Stimulated activated CD4-positive, alpha-beta T cell treated with anti-CD3 and anti-CD28 coated beads, TNF-alpha, amount 100 ng/mL, for 48 hours (primary cell): ENCODE measurements at places on chromosomes 3 and 15.
A peak's percentile ranks its signal among the peaks of the same experiment; 100 is the strongest.

- DNase-seq, result no peak
Measured at GRCh38 chr3:64221571-64222257, 3.6 kb downstream of the PRICKLE2 start.

DNA sequence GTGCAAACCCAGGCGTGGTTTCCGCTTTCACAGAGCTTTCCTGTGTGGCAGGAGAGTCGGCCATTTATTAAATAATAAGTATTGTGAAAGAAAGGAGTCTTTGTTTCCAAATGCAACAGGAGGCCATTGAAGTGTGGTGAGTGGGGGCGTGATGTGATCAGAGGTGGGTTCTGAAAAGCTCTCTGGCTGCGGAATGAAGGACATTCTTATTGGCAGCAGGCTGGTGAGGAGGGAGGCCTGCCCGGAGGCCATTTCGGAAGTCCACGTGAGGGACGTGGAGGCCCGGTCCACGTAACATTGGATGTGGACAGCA is 11.1 kb downstream of the ARNT2 start:
- no peak for DNase-seq

DNA sequence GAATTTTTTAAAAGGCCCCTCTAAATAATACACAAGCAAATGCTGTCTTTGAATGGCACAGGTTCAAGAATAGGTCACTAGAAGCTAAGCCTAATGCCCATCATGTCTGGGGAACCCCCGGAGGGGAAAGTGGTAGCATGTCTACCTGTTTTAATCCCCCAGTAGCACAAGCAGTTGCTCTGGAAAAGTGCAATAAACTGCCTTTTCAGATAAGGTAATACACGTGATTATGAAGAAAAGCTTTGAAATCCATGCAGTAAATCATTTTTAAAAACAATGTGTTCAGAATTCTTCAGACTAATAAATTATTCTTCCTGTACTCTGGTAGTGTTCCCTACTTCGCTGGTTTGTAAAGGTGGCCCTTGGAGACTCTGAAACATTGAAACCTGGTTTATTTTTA is 922.2 kb downstream of the ROBO1 start:
- DNase-seq, result no peak

DNA sequence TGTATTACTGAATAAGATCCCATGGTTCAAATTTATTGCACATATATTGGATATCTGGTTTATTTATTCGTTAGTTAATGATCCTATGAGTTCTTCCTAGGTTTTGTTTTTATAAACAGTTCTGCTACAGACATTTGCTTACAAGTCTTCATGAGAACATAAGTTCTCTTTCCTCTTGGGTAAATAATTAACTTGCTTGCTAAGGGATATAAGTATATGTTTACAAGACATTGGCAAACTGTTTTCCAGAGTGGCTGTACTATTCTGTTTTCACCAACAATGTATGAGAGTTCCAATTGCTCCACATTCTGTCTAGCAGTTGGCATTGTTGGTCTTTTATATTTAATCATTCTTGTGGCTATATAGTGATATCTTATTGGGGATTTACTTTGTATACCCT is 341.8 kb upstream of the GBE1 start:
- no peak for DNase-seq

DNA sequence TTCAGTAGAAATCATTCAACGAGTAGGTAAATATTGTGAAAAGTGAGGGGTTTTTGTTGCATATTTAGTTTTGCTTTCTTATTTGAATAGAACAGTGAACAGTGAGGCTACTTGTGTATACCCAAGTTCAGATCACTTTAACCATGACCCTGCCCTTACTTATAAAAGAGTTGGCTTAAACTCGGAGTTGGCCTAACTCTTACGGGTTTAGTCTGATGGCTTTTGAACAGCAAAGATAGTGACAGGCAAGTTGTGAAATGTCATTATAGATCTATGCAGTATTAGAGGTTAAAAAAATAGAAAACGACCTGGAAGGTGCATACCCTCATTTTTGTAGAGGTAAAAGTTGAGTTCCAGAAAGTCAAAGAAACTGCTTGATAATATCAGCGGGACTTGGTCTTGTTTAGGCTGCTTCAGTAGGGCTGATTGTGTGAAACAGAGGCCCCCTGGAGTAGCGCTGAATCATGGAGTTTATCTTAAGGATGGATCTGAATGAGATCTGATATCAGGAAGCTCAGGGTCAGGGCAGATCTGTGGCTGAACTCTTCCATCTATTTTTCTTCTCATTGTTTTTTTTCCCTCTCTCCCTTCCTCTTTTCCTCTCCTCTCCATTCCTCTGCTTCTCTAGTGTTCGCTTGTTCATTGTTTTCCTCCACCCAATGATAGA is 359.8 kb downstream of the LPP start:
- no peak for DNase-seq

- no peak for DNase-seq
Measured at GRCh38 chr3:79414806-79415205, 353.0 kb downstream of the ROBO1 start.

GRCh38 chr3:23129817-23130216 is 73.3 kb upstream of the UBE2E2 start:
- no peak for DNase-seq

DNA sequence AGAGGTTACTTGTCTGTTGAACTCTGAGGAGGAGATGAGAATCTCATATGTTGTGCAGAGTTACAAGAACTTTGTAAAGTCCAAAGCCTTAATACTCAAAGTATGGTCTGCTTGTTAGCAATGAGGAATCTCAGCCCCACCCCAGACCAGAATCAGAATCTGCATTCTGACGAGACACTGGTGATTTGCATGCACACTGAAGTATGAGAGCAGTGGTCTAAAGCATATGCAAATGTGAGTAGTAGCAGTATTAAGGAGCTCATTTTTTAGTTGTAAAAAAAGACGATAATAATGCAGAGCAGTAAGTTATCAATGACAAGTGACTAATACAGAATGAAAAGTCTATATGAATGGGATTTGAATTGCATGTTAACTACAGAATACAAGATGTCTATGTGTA is 327.7 kb downstream of the RYR3 start:
- DNase-seq, result no peak

- DNase-seq, result no peak
Measured at GRCh38 chr15:74680456-74680855, 15.4 kb downstream of the EDC3 start.

DNA sequence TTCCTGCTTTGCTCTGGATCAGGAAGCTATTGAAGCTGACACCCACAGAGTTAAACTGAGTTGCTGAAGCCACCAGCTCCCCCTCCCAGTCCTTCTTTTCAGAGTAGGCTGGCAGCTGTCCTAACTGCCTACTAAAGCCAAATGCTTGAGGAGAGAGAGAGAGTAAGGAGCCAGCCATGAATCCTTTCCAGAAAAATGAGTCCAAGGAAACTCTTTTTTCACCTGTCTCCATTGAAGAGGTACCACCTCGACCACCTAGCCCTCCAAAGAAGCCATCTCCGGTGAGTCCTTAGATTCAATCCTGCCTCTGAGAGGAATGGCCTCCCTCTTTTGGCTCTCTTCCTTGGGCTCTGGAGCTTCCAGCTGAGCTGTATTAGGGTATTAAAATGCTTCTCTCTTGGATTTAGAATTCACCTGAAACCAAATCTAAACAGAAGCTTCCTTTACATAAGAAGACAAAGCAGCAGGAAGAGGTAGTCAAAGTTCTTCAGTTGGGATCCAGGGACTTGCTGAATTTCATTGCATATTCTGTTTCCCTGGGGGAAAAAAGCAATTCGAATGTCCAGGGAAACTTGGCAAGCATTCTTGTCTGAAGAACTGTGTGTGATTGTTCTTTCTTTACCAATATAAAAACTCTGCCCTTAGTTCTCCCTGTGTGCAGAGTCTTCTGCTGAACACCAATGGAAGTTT is at the start of gene SLC15A2:
TSS of gene SLC15A2 (plus strand) at position 101 of the 690 bp plus-strand sequence. CDS start at position 177, 76 bp downstream.
- DNase-seq, result no peak

- peak; percentile 15 for DNase-seq
Measured at GRCh38 chr15:73273181-73274002, 95.4 kb downstream of the HCN4 start.

DNA sequence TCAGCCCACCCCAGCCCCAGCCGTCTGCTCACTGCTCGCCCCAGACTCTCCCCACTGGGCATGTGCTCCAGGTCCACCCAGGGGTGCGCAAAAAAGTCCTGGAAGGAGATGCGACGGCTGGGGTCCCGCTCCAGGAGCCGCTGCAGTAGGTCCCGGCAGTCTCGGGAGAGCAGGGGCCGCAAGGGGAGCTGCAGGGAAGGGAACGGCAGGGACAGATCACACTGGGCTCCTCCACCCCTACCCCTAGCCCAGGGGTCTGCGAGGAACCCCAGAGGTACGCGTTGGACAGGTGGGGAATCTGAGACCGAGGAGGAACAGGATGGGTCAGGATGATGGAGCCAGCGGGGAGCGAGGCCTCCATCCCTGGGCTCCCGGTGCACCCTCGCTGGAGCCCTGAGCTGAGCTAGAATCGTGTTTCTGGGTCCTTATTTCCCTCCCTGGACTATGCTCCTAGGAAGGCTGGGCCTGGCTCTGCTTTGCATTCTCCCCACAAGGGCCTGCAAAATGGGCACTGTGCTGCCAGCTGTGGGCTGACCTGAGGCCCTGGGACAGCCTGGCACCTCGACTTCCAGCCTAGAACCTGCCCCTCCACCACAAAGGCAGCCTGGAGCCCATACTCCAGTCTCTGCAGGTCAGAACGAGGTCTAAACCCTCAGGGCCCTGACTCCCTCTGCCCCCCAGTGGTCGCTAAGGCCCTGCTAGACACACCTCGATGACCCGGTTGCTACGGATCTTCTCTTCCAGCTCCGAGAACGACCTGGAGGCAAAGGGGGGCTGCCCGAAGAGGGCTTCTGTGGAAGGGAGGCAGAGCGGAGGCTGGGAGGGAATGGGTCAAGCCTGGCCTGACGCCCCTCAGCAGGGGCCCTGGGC is 3.2 kb downstream of the ULK3 start:
- DNase-seq, result no peak

DNA sequence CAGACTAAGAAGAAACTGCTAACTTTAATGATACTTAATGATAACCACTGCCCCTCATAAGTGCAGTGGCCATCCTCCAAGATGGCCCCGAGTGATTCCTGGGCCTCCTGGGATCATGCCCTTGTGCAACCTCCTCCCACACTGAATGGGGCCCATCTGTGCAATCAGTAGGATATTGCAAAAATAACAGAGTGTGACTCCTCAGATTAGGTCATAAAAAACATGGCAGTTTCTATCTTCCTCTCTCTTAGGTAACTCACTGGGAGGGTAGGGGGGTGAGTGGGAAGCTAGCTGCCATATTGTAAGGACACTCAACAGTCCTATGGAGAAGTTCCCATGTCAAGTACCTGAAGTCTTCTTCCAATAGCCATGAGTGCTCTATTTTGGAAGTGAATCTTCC is 173.0 kb downstream of the SHQ1 start:
- no peak for DNase-seq

- DNase-seq, result no peak
Measured at GRCh38 chr3:117734496-117734895, 1024.9 kb downstream of the TUSC7 start.

- DNase-seq, result no peak
Measured at GRCh38 chr15:65869954-65870871, 922 bp downstream of the RAB11A start.

- DNase-seq, result no peak
Measured at GRCh38 chr3:170997961-170998913, 28.3 kb downstream of the SLC2A2 start.

GRCh38 chr3:114455432-114455831 is 161.6 kb downstream of the TIGIT start:
- no peak for DNase-seq

DNA sequence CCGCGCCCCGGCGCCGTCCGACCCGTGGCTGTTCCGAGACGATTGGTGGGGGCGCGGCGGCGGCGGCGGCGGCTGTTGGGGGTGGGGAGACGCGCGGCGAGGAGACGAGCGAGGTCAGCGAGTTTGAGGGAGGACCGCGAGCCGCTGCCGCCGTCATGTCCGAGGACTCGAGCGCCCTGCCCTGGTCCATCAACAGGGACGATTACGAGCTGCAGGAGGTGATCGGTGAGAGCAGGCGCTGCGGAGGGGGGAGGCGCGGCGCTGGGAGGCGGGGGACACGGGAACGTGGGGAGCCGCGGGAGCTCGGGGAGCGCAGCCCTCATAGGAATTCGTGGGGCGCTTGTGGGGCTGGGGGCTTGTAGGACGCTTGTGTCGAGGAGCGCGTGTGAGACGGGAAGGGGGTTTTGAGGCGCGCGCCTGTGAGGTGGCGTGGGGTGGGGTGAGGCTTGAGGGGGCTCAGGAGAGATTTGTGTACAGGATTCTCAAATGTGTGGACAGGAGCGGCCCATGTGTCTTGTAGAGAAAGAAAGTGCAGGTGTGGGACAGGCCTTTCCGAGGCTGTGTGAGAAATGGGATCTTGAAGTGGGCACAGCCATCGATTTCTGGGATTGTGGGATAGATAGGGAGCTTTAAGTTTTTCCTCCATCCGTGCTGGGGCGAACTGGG is 518 bp downstream of the OXSR1 start:
- no peak for DNase-seq

DNA sequence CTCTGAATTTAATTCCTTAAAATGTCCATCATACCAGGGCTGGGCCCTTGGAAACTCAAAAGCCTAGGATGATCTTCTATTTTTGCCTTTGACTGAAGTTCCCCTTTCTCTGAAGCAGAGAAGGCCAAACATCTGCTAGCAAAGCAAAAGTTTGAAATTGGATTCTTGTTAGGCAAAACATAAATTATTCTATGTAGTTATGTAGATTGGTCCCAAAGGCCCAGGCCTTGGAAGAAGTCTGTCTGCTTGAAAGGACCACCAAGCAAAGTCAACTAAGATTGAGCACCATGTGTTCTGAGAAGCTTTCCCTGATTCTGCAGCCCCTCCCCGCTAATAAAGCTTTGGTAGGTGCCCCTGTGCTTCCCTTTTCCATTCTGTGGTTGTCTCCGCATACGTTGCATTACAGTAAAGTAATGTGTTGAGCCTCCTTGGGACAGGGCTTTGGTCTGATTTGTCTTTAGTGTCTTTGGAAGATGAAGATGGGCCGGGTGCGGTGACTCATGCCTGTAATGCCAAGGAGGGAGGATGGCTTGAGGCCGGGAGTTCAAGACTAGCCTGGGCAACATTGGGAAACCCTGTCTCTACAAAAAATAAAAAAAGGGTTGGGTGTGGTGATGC is 56.4 kb downstream of the RPL39L start:
- no peak for DNase-seq

- DNase-seq, result no peak
Measured at GRCh38 chr3:170178651-170179050, 2.9 kb downstream of the PHC3 start.
